ENCODE measurements at places on chromosomes 7 and 10.

DNA sequence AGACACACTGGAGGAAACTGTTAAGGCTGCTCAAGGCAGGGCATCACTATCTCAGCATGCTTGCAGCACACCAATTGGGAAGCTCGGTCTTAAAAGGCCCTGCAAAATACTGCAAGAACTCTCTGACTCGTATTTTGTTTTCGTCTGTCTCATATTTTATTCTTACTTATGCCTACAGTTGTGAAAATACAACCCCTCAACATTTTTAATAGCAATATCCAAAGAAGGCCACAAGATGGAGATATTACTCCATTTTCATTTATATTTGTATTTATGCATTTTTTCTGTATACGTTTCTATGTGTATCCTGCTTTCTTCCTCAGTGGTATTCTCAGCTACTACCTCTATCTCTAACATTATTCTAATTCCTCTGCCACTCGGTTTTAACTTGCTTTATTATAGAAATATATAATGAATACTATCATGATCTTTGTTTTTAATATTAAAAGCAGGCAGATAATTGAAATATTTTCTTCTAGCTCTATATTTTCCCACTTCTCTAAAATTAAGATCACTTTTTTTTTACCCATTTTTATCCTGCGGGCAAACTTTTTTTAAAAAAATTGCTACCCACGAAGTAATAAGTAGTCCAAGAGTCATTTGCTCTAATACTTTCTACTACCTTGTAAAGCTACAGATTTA, 10.0 kb downstream of the DNAJC1 start:
- no peak for DNase-seq

DNA sequence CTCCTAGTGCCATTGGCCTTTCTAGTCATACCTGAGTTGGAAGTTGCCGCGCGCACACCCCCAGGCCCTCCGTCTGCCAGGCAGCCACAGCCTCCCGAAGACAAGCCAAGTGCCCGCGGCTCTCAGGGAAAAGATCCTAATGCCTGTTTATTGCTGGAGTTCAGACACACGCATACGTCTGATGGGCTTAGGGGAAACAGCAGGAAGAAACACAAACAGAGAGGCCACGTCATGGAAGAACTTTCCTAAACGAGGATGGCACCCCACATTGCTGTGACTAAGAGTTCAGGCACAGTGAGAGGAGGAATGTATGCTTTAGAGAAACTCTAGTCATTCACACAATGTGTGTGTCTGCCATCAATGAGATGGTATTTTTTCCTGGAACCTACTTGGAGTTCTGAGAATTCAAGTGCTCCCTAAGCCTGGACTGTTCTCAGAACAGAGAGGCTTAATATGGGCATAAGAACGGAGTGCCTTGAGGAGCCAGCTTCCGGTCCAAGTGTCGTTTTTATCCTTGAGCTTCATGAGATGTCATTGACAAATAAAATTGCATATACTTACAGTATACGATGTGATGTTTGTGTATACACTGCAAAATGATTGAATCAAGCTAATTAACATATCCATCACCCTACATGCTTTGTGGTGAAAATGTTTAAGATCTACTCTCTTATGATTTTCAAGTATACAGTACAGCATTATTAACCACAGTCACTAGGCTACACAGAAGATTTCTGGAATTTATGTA, 11.6 kb upstream of the RBP3 start:
- no peak for DNase-seq

DNA sequence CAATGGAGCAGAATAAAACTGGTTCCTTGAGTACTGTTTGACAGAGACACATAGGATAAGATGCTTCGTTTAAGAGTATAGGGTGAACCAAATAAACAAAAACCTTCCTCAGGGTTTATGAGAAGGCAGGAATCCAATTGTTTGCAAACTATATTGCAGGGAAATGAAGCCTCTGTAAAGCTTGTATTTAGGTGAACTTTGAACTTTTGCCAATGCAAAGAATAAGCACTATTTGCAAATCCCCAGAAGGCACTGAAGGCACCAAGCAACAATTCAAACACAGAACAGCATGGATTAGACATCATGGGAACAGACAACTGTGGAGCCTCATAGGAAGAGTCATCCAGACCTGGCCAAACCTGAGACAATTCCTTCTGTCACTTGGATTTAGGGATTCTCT, 47.1 kb upstream of the WASL start:
- no peak for DNase-seq

DNA sequence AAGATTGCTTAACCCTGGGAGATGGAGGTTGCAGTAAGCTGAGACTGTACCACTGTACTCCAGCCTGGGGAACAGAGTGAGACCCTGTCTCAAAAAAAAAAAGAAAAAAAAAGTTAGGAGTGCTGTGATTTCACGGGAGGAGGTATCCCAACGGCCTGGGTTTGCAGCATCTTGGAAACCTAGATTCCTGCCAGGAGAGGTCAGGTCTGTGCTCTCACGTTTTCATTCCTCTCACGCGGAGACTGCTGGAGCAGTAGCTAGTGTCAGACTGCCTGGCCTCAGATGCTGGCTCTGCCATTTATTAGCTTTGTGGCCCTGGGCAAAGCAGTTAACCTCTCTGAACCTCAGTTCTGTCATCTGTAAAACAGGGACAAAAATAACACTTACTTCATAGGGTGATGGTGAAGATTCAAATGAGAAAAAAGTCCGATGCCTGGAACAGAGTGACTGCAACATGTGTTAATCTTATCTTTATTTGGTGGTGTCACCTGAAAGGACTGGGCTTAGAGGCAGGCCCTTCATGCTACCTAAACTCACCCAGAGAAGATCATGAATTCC, 94.9 kb downstream of the GAD2 start:
- no peak for DNase-seq

DNA sequence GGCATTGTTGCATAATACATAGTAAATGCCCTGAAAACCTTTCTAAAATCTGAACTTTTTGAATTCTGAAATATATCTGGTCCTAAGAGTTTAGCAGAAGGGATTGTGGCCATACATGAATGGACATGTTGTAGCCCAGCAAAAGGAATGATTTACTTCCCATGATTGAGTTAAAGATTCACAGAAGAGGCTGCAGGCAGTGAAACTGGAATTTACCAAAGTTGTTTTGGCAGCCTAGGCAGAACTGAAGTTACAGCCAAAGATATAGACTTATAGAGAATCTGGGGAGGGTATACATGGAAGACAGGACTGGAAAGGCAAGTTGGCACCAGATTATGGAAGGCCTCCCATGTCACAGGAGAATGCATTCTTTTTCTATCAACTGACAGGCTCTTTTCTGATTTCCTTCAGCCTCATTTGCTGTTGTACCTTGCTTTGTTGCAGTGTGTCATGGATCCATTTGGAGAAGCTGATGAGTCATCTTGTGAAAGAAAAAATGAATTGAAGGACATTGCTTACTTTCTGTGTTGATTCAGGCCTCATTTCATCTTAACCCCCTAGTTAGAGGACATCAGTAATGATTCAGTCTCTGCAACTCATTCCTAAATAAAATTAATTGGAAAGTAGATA, 356.2 kb upstream of the LRGUK start:
- DNase-seq: no peak

DNA sequence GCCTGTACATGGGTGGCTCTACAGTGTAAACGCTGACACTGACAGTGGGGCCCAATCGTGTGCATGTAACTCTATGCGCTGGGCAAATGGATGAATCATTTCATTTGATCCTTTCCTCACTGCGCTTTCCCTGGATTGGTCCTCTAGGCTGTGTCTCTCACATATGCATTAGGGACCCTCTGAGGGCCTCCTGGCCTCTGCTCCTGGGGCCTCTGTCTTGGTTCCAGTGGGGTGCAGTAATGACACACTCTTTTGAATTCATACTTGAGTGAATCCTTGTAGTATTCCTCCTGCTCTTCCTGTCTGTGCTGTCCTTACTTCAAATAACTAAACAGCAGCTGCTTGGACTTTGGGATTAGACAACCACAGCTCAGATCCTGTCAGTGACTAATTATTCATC, 176.5 kb upstream of the ADO start:
- DNase-seq: no peak

DNA sequence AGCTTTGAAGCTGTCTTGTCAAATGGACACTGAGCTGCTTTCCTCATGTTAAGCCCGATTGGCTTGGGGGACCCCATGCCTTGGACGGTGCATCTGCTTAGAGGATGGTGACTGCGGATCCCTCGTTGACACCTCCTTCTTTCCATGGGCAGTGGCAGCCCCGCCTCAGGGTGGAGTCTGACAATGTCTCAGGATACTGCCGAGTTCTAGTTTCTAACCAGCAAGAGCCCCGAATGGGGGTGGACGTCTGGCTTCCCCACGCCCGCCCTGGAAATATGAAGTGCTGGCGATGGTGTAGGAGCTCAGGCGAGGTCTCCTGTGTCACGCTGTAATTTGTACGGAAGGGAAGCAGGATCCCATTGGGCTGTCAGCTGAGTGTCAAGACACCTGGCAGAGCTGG, 106.2 kb upstream of the CTBP2 start:
- DNase-seq: no peak

Data from activated CD4-positive, alpha-beta T cell treated with anti-CD3 and anti-CD28 coated beads, Interleukin-2, amount 50 U/mL, for 4 hours (primary cell).